SHP77 treated with DMSO at 0.1 percent for 48 hours (cell line): ENCODE measurements at places on chromosomes 7 and 10.

DNA sequence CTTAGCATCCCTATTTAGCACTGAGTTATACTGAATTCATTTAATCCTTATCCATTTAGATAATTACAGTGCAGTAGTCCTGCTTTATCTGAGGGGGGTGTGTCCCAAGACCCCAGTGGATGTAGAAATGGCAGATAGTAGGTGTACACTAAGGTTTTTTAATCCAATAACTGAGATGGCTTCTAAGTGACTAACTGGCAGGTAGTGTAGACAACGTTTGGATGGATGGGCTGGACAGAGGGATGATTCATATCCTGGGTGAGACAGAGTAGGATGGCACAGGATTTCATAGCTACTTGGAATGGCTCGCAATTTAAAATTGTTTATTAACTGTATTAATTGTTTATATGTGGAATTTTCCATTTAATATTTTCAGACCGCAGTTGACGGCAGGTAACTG, 295.6 kb downstream of the CCDC3 start:
- DNase-seq: no peak

GRCh38 chr7:15977663-15978062, 291.2 kb upstream of the MEOX2 start:
- no peak for DNase-seq

GRCh38 chr7:4816419-4817080, 41.1 kb downstream of the AP5Z1 start:
- DNase-seq: no peak

DNA sequence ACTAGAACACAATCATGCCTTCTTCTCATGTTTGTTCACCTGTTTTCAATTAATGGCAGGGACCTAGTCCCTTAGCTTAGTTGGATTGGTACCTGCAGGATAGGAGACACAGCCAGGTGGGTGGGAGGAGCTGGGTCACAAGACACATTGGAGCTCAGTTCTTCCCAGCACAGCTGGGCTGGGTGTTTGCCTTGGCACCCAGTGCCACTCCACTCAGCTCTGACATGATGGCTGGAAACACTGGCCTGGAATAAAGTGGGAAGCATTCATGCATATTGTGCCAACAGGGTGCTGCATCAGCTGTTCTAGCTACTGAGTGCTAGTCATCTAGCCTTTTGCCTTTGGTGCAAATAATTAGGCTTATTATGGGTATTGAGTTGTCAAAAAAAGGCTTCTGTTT, 226.1 kb downstream of the PTEN start:
- no peak for DNase-seq

DNA sequence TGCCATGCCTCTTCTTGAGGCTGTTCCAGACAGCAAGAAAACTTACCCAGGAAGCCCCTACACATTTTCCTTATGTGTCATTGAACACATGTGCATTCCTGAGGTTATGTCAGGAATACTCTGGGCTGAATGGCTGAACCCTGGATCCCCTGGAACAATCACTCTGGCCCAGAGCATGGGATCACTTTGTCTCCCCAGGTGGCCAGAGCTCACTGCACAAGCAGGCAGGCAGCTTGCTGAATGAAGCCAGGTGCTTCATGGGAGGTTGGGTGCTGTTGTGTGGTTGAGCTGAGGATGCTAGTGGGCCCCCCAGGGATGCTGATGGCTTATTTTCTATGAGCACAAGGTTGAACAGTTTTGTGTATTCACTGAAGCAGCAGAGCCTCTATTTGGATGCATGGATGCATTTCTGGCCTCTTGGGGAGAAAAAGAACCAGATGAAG, 54.7 kb upstream of the NPTX2 start:
- DNase-seq: no peak

- DNase-seq: no peak
Observed at GRCh38 chr10:35446439-35446838, 110.1 kb downstream of the CCNY start.

GRCh38 chr10:33336582-33337325, 2.3 kb upstream of the NRP1 start:
- no peak for DNase-seq

- DNase-seq: no peak
Observed at GRCh38 chr7:133011746-133012145, 70.1 kb downstream of the CHCHD3 start.

DNA sequence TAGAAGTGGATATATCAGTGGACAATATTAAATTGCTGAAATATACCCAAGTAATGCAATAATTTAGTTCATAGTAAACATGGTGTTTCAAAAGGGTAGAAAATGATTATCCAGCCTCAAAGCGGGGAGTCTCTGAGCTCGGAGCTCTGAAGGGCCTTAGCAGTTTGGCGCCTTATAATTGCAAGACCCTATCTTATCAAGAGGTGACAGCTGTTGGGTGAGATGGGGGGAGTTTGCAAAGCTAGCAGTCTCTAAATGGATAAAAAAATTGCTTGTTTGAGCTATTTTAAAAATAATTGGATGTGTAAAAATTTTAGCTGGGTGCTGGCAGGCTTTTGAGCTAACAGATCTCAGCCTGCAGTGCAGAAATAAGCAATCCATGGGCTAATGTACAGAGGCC, 219.2 kb downstream of the CCSER2 start:
- no peak for DNase-seq

GRCh38 chr7:45938626-45939302, 17.7 kb upstream of the IGFBP3 start:
- peak; percentile 34 for DNase-seq

DNA sequence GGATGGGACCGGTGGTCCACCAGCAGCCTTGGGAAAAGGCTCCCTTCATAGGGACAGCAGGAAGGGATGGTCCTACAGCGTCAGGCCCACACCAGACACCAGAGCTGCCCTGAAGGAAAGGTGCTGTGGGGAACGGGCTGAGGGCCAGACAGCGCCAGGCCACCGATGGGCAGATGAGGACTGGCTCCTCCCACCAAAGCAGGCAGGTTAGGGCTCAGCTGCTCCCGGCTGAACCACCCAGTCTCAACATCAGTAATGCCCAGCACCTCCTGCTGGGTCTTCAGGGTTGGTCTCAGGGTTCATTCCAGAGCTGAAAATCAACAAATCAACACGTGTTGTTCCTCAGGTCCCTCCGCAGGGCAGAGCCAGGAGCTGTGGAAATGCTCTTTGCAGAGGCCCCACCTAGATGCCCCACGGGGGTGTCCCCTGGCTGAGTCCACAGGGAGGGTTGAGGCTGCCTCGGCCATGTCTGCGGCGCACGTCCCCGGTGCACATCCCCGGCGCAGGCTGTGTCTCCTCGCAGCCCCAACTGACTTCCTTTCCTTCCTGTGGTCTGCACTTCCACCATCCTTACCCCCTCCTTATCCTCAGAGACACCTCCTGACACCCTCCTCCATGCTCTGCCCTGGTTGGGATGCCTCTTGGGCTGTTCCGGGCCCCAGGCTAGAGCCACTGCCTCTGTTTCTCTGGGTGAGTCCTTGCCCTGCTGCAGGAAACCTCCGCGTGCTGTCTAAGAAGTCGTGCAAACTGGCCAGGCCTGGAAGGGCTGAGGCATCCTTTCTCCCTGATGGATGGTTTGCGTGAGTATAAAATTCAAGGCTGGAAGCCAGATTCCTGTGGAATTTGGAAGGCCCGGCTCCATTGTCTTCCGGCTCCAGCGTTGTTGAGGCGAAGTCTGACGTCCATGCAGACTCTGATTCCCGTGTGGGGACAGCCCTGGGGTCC, 32.8 kb upstream of the CFAP46 start:
- DNase-seq: no peak

- no peak for DNase-seq
Observed at GRCh38 chr10:47326927-47327330, 4.7 kb downstream of the GDF2 start.

GRCh38 chr7:101823096-101823495, 5.7 kb downstream of the CUX1 start:
- no peak for DNase-seq

DNA sequence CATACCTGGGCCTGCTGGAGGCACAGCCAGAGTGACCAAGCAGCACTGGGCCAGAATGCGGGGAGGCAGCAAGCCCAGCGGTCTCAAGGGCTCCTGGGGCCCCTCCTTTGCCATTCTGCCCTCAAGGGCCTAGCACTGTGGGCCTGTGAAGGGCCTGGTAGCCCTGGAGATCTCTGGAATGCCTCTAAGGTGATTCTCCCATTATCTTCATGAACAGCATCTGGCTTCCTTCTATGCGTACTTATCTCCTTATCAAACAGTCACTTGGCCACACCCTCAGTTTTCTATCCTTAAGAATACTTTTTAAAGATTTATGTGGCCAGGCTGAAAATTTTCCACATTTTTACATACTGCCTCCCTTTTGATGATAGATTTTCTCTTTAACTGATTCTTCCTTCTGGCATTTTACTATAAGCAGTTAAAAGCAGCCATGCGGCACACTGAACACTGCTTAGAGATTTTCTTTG, 67.5 kb upstream of the CCNY start:
- DNase-seq: no peak

DNA sequence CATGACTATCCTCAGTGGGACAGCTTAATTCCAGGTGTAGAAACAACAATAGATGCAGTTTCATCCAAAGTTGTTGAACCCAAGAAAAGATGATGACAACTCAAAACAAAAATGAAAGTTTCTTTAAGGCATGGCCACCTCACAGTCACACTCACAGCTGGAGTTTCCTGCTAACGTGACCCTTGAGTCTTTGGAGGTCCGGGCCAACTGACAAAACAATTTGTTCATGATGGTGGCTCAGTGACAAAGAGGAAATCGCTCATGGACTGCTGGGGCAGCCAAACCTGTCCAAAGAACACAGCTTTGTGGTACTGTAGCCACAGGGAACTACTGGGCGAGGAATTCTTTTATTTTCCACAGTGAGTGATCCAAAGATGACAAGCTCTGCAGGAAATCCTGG, 96.0 kb upstream of the JCAD start:
- no peak for DNase-seq

DNA sequence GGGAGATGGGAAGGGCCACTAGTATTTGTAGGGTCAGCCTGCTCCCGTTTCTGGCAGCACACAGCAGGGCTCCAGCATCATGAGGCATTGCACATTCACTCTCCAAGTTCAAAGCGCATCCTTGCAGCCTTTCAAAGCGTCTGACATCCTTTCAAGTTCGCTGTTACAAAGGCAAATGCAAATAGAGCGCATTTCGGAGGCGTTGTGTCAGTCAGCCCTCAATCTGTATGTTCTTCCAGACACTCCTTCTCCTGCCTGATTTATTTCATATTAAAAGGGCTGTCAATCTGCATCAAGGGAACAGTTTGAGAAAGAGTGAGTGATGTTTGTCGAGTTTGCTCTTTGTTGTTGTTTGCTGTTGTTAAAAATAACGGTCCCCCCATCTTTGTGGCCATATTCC, 188.5 kb downstream of the SNX10 start:
- DNase-seq: no peak

GRCh38 chr7:148746135-148746534, 47.4 kb downstream of the CUL1 start:
- no peak for DNase-seq

- no peak for DNase-seq
Observed at GRCh38 chr10:47033541-47034270, 122.5 kb downstream of the PTPN20 start.

GRCh38 chr7:121633186-121633585, 237.1 kb upstream of the FAM3C start:
- no peak for DNase-seq

- no peak for DNase-seq
Observed at GRCh38 chr7:90383861-90384260, 19.4 kb upstream of the CLDN12 start.

GRCh38 chr10:19815036-19815730, 1.0 kb upstream of the PLXDC2 start:
- no peak for DNase-seq

- no peak for DNase-seq
Observed at GRCh38 chr10:30577048-30577447, 52.5 kb downstream of the LYZL2 start.

DNA sequence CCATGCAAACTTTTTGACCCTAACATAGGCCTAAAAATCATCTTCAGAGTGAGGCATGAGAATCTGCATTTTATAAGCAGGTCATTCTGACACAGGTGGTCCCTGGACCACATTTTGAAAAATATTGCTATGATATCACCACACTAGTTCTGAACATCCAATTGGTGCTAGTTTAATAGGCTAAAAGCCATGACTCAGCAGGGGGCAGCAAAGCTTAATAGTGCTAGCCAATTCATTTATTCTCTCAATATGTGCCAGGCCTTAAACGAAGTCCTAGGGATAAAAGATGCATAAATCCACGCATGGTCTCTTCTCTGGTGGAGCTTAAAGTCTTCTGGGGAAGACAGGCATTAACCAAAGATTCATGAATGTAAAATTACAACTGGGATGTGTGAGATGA, 10.2 kb upstream of the SLC25A28 start:
- DNase-seq: no peak

GRCh38 chr7:114356133-114356532, 58.5 kb upstream of the FOXP2 start:
- DNase-seq: no peak

DNA sequence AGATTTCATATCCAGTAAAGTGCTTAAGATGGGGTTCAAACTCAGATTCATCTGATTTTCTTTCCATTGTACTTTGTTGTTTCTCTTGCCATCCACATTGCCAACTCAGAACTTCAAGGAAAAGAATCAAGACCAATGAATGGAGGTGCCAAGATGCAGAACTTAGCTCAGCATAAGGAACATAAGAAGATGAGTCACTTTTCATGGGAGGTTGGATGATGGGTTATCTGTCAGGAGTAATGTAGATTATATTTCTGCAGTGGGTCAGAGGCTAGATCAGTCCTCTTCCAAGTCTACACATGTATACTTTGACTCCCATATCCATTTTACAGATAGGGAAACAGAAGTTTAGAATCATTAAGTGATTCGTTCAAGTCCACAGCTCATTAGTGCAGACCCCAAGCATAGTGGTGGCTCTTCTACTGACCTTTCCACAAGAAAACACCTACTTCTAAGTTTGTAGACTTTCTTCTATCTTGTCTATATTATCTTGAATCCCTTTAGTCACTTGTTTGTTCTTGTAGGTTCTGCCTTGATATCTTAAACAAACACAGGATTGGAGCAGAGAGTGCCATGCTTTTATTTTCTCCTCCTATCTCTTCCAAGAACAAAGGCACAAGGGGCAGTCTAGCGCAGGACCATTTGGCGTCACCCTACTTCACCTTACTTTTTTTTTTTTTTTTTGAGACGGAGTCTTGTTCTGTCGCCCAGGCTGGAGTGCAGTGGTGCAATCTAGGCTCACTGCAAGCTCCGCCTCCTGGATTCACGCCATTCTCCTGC, 14.0 kb upstream of the ADD3 start:
- DNase-seq: no peak

GRCh38 chr7:101237206-101238067, at the start of gene CLDN15:
CLDN15 (minus strand) TSS chr7:101237802; CDS start chr7:101237581, 221 bp downstream.
- no peak for DNase-seq

DNA sequence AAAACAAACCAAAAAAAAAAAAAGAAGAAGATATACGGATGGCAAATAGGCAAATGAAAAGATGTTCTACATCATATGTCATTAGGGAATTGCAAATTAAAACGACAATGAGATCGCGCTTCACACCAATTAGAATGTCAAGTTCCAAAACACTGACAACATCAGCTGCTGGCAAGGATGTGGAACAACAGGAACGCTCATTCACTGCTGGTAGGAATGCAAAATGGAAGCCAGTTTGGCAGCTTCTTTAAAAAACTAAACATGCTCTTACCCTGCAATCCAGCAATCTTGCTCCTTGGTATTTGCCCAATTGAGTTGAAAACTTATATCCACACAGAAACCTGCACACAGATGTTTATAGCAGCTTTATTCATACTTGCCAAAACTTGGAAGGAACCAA, 34.8 kb downstream of the CALML5 start:
- no peak for DNase-seq

- DNase-seq: no peak
Observed at GRCh38 chr7:2030475-2031450, 202.0 kb downstream of the MAD1L1 start.

GRCh38 chr7:156127166-156128134, 315.2 kb upstream of the SHH start:
- DNase-seq: no peak
